ENCODE measurements at places on chromosomes 13 and 19.

- no peak for DNase-seq
Measured at GRCh38 chr19:32651729-32652140, 23.2 kb downstream of the ANKRD27 start.

GRCh38 chr13:107006661-107007060 lies 438.7 kb upstream of the ARGLU1 start:
- DNase-seq, result no peak

- DNase-seq, result no peak
Measured at GRCh38 chr19:31723101-31723500, 373.9 kb upstream of the TSHZ3 start.

DNA sequence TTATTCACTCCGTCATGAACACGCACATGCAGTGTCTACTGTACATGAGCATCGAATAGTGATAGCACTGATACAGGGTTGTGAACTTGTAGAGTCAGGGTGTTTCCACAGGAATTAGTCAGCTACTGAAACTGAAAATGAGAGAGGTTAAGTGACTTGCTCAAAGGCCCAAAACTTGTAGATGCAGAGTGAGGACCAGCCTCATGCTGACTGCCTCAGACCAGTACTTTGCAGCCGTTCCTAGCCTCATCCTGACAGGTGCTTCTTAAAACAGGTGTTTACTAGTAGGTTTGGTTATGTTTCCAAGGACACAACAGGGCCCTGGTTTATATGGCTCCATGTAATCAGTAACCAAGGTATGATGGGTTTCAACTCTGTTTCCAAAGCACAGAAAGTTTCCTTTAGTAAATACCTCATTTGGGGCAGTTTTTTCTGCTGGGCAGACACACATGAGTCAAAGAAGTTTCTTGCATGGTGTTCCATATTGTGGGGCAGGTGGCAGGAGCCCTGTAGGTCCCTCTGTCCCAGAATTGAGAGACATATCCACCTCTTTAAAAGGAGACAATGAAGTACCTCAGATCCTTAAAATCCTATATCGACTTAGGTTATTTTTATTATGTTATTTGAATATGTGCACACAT lies 16.0 kb downstream of the FGF9 start:
- DNase-seq, result no peak

DNA sequence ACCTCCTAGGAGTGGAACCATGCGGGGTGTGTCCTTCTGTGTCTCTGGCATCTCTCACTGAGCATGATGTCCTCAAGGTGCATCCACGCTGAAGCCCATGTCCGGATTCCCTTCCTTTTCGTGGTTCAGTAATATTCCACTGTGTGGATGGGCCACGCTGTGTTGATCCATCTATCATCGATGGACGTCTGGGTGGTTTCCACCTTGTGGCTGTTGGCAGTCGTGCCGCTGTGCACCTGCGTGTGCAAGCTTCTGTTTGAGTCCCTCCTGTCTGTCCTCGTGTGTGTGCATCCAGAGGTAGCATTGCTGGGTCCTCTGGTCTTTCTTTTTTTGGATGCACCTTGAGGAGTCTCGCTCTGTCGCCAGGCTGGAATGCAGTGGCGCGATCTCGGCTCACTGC lies 11.2 kb upstream of the GNA15 start:
- DNase-seq, result no peak

DNA sequence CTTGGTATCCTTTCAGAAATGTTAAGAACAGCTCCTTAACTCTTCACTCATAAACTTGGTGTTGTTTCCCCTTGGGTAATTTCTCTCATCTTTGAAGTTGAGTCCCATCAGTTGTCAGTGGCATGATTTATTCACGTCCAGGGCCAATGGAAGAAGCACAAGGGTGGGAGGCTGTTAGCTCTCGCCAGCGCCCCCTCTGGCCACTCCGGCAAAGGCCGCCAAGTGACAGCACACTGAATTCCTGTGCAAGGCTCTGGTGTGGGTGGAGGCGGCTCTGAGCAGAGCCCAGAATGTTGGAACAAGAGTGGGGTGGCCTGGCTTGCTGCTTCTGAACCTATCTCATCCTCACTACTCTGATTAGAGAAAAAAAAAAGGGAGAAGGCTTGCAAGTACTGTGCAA lies 13.1 kb upstream of the MEDAG start:
- no peak for DNase-seq

- DNase-seq, result no peak
Measured at GRCh38 chr13:21259571-21260455, 83.4 kb downstream of the MRPL57 start.

DNA sequence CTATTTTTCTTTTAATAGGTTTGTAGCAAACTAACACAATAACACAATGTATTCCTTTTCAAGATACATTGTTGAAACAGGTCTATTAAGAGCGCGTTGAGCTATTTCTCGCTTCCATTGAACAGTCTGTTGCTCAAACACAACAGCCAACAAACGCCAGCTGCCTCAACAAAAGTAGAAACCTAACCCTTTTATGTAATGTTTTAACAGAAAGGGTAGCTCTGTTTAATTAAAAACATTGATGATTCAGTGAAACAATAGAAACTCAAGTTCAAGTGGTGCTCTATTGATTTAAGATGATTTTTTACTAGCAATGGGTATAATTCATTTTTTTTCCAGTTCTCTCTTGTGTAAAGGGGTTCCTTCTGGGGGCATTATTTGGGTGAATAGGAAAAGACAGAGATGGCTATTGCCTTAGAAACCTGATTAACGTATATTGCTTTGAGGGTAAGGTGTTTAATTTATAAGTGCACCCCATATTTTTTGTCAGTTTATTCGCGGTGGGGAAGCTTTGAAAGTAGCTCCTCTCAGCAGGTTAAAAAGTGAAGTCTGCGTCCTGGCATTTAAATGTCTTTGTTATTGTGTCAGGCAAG lies 14.9 kb downstream of the ZIC2 start:
- DNase-seq, result peak; percentile 8

DNA sequence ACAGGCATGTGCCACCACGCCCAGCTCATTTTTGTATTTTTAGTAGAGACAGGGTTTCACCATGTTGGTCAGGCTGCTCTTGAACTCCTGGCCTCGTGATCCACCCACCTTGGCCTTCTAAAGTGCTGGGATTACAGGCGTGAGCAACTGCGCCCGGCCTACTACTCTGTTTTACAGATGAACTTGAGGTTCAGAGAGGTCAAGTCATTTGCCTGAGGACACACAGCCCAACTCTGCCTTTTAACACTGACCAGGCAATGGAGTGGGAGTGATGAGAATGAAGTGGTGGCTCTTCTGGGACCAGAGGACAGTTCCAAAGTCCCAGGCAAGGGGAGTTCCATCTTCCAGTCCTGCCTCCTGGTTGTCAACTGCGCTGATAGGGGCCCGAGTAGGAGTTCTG lies 41.4 kb downstream of the CERS4 start:
- no peak for DNase-seq

DNA sequence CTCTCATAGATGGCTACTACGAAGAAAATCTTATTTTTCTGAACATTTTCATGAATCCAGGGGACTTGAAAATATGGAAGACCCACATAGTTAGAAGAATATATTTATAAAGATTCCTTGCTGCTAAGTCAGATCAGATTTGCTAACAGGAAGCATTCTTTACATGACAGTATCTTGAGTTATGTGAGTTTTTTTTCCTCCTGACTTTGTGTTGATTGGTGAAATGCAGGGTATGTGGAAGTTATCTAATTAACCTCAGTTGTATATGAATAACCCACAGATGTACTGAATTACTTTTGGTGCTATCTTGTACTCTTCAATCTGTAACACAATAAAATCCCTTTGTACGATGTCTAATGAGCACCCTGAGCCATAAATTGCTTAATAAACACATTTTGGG lies 53.8 kb downstream of the ESD start:
- no peak for DNase-seq

Data from CD4-positive, CD25-positive, alpha-beta regulatory T cell (primary cell).